ENCODE measurements at places on chromosomes 16 and 17.

GRCh38 chr17:81130385-81131361, 34.6 kb upstream of the PVALEF start:
- DNase-seq, result no peak

- DNase-seq, result no peak
Measured at GRCh38 chr17:78395155-78395554, 16.7 kb downstream of the PGS1 start.

DNA sequence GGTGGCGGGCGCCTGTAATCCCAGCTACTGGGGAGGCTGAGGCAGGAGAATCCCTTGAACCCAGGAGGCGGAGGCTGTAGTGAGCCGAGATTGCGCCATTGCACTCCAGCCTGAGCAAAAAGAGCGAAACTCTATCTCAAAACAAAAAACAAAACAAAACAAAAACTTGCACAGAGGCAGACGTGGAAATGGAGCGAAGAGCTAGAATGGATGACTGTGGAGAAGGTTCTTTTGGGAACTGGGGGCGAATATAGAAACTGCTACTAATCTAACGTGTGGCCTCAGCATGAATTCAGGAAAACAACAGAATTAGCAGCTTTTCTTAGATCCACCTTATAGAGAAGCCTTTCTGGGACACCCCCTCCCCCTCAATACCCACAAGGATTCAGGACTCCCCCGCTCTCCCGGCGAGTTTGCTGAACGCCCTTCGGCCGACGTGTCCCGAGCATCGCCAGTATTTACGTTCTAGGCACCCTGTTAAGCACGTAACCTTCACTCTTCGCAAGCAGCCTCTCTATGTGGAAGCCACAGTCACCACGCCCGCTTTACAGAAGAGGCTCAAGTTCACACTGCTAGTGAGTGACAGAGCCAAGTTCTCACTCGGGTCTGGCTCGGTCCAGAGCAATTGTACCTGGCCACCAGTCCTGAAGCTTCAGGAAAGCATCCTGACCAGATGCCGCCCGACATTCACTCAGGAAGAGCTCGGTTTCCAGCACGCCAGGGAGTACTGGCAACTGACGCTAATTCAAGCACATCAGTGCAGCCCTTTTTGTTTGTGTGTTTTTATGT, 13.3 kb upstream of the ABR start:
- DNase-seq, result no peak

DNA sequence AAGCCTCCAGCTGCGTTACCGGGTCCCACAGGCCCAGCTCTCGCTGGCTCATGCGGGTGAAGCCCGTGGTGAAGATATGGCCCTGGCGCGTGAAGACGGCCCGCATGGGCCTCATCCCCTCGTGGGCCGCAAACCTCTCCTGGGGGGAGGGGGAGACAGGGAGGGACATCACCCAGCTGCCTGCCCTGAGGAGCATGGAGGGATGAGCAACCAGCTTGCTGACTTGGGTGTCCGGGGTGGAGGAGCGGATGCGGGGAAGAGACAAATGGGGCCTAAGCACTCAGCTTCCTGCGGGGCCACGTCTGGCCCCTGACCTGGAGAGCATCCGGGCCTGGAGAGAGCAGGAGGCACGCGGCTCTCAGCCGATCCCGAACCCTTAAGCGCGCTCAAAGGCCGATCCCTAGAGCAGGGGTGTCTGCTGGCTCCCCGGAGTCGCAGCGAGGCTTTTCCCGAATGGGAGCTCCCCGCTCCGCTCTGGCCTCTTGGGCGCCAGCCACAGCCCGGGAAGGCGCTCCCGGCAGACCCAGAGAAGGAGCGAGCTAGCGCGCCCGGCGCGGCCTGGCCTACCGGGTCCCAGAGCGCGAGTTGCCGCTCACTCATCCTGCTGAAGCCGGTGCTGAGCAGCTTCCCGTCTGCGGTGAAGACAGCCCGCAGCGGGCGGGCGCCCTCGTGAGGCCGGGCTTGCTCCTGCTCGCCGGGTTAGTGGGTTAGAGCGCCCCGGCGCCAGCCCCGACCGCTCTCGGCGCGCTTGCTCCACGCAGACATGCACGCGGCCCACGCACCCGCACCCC, 5.0 kb downstream of the CORO6 start:
- DNase-seq, result peak; percentile 93

- no peak for DNase-seq
Measured at GRCh38 chr17:83122834-83123233, 43.4 kb downstream of the METRNL start.

DNA sequence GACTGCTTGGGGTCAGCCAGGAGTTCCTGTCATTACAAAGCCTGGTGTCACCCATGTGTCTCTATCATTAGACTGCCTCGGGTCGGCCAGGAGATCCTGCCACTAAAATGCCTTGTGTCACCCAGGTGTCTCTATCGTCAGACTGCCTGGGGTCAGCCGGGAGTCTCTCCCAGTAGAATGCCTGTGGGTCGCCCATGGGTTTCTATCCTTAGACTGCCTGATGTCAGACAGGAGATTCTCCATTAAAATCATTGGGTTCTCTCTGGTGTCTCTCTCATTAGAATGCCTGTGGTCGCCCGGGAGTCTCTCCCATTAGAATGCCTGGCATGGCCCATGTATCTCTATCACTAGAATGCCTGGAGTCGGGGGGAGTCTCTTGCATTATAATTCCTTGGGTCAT, 2231.0 kb downstream of the TP53TG3F start:
- DNase-seq, result peak; percentile 24

GRCh38 chr16:17526956-17527937, 56.5 kb upstream of the XYLT1 start:
- no peak for DNase-seq

- no peak for DNase-seq
Measured at GRCh38 chr16:78363843-78364555, 264.5 kb downstream of the WWOX start.

- no peak for DNase-seq
Measured at GRCh38 chr16:14672403-14672971, 21.6 kb downstream of the PLA2G10 start.

DNA sequence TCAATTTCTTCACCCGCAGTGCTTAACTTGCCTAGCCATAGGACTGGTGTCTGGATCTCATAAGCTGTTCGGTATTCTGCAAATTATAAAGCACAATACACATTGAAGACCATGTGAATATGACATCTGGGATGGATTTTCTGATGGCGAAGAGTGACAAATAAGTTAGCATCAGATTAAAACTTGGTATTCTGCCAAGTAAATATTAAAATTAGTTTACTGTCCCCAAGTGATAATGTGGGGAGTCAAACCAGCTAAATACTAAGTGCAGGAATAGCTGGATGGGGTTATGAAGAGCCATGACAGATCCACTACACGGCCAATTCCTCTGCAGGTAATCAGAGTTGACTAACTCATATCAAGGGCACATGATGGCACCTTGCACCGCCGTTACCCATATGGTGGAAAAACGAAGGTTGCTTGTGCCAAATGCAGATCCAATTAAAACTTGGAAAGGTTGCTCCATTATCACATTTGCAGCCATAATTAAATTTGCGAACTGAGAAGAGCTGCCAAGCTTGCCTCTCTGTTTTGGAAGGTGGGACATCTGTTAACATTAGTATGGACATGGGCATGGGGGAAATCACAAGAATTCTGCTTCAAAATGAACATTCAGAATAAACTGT, 114.9 kb upstream of the TOM1L1 start:
- DNase-seq, result no peak

DNA sequence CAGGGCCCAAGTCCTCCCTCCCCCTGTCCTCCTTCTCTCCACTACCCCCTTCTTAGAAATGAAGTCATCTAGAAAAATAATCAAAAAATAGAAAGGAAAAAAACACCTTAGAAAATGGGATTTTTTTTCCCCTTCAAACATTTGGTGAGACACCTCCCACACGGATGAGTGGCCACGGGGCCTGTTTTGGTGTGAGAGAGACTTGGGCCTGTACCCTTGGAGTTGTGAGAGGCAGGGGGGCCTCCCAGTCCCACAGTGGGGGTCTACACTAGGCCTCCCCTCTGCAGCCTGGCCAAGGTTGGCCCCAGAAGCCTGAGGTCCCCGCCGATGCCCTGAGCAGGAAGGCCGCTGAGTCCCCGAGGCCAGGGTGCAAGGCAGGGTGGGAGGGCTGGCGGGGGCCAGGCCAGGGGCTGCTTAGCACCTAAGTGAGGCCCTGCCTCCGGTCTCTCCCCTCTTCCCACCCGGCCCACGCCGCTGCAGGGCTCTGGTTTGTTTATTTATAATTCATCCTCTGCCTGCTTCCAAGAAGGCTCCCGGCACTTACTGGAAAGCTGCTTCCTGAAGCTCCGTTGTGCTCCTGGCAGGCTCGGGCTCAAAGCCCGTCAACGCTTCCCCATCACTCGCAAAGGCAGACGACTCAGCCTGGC, 26.4 kb downstream of the NPTX1 start:
- no peak for DNase-seq

- no peak for DNase-seq
Measured at GRCh38 chr16:17437127-17437720, 33.5 kb downstream of the XYLT1 start.

GRCh38 chr17:6241381-6241780, 171.2 kb downstream of the WSCD1 start:
- no peak for DNase-seq

DNA sequence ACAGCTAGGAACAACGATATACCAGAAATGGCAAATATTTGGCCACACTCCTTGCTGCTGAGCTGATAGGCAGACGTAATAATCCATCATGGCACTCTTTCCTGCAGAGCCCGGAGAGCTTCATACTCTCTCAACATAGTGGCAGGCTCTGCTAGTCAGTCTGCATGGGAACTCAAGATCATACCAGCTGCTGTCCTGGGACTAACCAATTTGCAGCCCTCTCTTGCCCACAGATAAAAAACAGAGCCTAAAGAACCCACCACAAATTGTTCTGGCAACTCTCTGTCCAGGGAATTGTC, 13.5 kb downstream of the GSDMB start:
- DNase-seq, result no peak

DNA sequence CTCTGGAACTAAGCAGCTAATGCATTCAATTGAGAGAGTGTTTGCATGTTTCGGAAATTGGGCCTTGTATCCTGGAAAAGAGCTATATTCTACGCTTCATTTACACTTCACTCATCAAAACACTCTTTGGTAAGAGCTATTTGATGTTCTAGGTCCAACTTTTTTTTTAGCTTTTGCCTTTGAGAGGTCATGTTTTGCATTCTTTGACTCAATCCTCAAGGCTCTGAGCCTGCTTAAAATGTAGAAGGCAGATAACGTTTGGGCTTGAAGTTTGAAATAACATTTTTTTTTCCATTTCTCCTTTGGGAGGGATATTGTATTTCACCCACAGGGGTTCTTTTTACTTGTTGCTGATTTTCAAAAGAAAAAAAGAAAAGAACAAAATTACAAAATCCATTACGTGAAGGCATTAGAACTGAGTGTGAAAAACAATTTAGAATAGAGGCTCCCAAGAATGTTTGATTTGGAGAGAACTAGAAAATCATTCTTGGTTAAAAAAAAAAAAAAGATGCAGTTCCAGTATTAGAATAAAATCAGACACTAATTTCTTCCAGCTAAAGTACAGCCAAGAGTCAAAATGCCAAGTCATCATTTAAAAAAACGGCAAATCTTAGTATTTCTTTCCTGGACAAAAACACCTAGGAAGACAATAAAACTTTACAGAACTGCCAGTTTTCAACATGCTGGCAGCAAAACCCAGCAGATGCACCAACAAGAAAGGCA, 268.5 kb downstream of the GRIN2A start:
- DNase-seq, result no peak

- no peak for DNase-seq
Measured at GRCh38 chr17:58626905-58627304, 64.9 kb downstream of the TEX14 start.

- no peak for DNase-seq
Measured at GRCh38 chr17:72516772-72517399, 396.1 kb downstream of the SOX9 start.

DNA sequence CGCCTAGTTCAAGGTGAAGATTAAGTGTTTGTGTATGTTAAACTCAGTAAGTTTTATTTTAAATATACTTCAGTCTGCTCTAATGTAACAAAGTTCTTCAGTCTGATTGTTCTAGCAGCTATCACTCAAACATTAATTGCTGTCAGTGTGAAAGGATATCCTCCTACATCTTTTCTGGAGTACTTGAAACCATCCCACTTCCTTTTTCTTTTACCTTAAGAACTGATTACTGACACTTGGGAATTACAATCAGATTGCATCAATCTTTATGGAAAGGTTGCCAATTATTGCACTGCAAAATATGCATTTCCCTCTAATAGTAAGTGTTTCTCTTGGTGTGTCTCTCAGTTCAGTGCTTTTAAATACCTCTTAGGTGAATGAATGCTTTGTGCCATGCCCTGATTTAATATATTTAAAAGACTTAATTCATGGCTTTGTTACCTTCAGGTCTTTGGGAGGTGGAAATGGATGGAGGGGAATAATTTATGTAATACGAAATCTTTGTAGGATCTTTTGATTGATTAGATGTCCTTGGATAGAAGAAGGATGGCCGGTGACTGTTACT, 16.6 kb downstream of the MRTFB start:
- DNase-seq, result no peak
